ENCODE measurements at places on chromosomes 4 and X.
A peak's percentile ranks its signal among the peaks of the same experiment; 100 is the strongest.

- no peak for DNase-seq
Measured at GRCh38 chr4:154467886-154468285, 23.7 kb downstream of the DCHS2 start.

GRCh38 chr4:16897991-16898827, at the start of gene LDB2:
Gene LDB2 (minus strand): TSS chr4:16898645.
- peak; percentile 48 for DNase-seq

DNA sequence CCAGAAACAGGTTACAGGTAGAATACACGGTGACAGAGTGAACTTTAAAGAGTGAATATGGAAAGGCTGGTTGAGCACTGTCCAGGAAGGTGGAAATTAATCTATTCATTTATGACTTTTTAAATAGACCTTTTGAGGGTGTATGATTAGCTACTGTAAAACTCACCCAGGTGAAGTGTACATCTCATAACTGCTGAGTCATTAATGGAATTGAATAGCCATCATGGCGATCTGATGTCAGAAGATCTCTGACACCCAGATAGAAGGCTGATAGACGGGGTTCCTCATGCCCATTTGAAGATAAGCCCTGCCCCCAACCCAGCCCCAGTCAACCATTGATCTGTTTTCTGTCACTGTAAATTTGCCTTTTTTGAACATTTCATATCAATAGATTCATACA, 84.0 kb downstream of the PRSS12 start:
- DNase-seq: no peak

DNA sequence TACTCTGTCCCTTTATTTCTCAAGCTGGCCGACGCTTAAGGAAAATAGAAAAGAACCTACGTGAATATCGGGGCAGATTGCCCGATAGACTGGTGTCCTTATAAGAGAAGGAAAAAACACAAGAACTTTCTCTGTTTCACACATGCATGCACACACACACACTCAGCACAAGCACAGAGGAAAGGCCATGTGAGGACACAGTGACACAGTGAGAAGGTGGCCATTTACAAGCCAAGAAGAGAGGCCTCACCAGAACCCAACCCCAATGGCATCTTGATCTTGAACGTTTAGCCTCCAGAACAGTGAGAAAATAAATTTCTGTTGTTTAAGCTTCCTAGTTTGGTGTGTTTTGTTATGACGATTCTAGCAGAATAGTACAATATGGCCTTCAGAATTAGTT, 37.0 kb downstream of the SPRY1 start:
- no peak for DNase-seq

DNA sequence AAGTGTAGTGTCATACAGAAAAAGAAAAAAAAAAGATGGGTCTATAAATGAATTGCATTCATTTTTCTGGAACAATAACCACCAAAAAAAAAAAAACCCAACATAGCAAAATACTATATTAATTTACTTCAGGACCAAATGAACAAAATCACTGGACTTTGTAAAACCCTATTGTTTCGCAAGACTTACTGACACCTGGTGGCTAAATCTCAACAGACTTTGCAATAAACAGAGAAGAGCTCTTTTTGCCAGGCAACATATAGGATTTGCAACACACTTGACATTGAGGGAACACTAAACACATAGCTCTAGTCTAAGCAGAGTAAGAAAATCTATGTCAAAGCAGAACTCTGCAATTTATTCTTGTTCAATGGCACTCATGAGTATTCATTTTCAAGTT, 990.2 kb downstream of the STPG2 start:
- DNase-seq: no peak

- DNase-seq: no peak
Measured at GRCh38 chrX:39679497-39680157, 418.1 kb downstream of the BCOR start.

DNA sequence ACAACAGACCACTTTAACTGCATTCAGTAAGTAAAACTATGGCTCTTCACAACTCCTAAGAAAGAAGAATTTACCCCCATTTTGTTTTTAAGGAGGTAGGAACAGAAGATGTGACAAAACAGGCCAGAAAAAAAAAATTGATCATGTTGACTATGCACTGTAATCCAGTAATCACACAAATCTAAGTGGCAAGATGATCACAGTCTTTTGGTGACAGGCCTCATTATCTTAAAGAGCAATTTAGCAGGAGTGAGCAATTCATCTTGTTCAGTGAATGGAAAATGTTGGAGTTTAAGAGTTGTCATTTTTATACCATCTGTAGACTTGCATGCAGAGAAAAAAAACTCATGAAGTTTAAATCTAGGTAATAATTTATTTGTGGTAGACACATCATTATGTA, 115.1 kb downstream of the SLC39A8 start:
- no peak for DNase-seq

DNA sequence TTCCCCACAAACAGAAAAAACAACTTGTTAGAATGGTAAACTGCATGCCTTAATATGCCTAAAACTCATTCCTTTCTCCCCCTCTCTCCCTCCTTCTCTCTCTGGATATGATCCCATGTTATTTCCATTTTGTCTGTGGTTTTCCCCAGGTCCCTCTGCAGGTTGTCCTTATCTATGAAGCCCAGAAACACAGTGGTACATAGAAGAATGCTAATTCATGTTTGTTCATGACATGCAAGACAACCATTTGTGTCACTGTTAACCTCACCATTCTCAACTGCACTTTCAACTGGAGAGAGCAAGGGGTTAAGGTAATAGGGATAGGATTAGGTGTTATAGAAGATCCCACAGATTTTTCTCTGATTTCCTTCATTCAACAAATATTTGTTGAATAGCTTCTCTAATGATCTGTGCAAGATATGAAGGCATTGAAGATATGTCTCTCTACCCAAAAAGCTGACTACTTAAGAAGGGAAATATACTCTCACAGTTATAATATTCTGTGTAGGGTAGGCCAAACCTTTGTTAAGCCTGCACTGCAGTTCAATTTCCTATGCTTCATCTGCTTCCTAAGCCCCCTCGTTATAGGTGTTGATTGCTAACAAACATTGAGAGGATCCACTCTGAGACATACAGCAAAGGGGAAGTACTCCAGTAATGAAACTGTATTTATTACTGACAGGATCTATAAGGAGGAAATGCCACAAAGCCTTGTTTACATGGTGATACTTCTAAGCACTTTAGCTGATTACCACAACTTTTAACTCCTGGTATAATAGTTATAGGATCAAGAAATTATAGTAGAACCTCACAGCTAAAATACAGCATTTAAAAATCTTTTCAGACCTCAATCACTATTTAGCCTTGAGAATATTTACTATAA, 96.1 kb downstream of the FRYL start:
- no peak for DNase-seq
